ENCODE measurements at places on chromosomes 7 and 10.
A peak's percentile ranks its signal among the peaks of the same experiment; 100 is the strongest.

- DNase-seq = no peak
These were observed 4.5 kb upstream of the CCDC3 start for GRCh38 chr10:13006037-13006436.

DNA sequence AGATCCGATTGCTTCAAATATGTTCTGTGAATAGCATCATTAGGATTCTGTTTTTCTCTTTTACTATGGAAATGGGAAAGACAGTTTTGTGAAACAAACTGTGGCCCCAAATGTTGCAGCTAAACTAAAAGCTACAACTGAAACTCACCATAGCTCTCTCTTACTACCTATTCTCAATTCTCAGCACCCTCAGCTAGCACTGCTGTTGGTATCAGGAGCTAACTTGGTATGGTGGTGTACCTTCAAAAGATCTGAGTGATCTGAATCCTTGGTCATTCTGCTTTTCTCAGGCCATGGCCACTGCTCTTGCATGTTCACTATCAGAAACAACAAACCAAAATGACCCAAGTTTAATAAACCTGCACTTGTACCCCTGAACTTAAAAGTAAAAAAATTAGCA lies 1208.0 kb downstream of the SORCS1 start:
- no peak for DNase-seq

GRCh38 chr7:148487912-148488311 lies 102.7 kb upstream of the C7orf33 start:
- DNase-seq = no peak

- no peak for DNase-seq
These were observed 20.9 kb upstream of the ANAPC16 start for GRCh38 chr10:72194949-72195348.

DNA sequence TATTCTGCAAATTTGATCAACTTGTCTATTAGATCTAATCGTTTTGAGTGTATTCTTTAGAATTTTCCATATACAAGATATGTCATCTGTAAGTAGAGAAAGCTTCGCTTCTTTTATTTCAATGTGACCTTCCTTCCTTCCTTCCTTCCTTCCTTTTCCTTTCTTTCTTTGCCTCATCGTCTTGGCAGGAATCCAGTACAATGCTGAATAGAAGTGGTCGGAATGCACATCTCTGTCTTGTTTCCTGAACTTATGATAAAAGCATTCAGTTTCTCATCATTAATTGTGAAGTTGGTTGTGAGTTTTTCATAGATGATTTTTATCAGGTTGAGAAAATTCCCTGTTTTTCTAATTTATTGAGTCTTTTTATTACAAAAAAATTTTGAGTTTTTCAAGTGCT lies 300.7 kb upstream of the ZNF32 start:
- DNase-seq = no peak

DNA sequence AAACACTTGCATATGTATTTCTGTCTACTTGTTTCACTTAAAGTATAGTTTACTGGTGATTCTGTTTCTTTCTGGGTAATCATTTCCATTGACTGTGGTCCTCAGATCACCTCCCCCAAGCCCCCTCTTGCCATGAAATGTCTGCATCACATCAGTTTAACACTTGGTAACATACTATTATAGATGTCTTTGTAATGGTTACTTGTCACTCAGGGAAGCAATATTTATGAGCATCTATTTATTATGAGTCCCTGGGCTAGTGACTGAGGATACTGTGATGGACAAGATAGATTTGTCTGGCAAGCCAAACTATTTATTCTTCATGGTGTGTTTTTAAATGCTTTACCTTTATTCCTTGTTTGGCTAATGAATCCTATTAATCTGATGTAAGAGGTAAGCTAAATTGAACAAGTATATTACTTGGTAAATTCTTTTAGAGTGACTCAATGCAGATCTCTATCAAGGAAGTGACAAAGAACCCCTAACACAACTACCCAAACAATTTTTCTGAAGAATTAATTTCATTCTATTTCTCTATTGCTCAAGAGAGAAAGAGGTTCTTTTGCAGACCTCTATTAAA lies 270.9 kb downstream of the RELN start:
- DNase-seq = no peak

DNA sequence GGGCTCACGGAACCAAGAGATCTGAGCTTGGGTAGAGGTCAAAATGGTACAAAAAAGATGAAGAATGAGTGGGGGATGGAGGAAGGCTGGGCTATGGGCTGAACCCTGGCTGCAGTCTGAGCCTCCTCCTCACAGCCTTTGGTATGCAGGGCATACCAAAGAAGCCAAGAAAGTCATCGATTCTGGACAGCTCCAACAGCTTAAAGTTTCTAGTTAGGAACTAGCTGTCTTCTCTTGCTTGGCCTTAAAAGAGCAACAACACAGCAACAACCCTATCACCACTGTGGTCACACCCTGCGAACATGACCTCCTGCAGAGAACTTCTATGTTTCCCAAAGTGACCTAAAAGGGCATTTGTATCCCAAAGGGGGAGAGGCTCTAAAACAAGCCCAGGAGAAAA lies 126.1 kb upstream of the EFCAB10 start:
- no peak for DNase-seq

GRCh38 chr7:9709216-9709615 lies 1264.5 kb upstream of the PHF14 start:
- DNase-seq = no peak

GRCh38 chr7:116708248-116708647 lies 36.3 kb downstream of the MET start:
- no peak for DNase-seq

- DNase-seq = no peak
These were observed 72.8 kb upstream of the MPP7 start for GRCh38 chr10:28375399-28376354.

- DNase-seq = no peak
These were observed 46.3 kb upstream of the RNF216 start for GRCh38 chr7:5827755-5828154.

- peak; percentile 63 for DNase-seq
These were observed 22.5 kb downstream of the GSTO2 start for GRCh38 chr10:104291439-104291951.

GRCh38 chr7:28550580-28551186 lies 138.4 kb downstream of the CREB5 start:
- DNase-seq = no peak

- no peak for DNase-seq
These were observed 52.9 kb downstream of the IKZF1 start for GRCh38 chr7:50357426-50357825.

GRCh38 chr7:25762511-25763462 lies 389.2 kb upstream of the NFE2L3 start:
- no peak for DNase-seq

DNA sequence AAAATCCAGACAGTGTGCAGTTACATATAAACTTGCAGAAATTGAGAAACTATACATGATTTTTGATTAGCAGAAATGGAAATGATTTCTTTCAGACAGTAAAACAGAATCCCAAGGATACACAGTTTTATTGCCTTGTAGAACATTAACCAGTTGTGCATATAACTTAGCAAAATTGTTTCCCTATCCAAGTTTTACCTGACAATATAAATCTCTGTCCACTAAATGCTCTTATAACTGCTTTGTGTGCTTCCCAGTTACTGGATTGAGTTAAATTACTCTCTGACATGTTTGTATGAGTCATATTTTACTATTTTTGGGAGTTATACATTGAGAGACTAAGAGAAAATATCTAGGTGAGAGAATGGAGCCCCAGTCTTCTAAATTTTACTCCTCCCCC lies 563.4 kb downstream of the SH2D4B start:
- no peak for DNase-seq

GRCh38 chr7:106767078-106767477 lies 98.0 kb upstream of the PIK3CG start:
- DNase-seq = no peak

DNA sequence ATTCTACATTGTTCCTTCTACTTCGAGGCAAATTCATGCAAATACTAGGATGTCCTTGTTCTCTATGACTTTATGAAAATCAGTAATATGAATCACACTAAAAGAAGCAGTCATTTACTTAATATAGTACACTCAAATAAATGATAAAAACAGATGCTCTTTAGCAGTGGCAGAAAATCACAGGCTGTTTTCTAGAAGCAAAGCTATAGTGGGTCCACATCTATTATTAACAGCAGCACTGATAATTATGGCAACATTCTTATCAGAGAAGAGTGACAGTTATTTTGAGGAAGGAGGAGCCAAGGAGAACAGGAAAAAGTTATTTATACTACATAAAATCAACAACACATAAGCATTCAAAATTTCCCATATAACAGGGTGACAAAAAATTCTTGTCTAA lies 16.5 kb downstream of the KIF5B start:
- DNase-seq = no peak

All from amygdala (tissue), 56 donors.